ENCODE measurements at places on chromosomes 13 and 19.

DNA sequence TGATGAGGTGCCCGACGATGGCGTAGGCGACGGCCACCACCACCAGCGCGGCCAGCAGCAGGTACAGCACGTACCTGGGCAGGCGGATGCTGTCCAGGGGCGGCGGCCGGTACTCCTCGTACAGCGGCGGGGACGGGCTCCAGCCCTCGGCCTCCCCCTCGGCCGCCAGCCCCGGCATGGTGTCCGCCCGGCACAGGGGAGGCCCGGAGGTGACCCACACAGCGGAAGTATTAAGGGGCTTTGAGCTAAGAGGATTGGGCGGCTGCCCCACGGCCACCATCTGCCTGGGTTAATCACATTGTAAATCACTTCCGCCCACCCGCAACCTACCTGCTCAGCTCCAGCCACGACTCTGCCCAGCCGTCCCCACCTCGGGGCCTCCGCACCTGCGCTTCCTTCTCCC is at the start of gene SMIM44:
TSS of gene SMIM44 (minus strand) at position 216 of the 403 bp plus-strand sequence. CDS start at position 178, 38 bp downstream.
- no peak for DNase-seq

GRCh38 chr19:383922-384798 is 24.8 kb downstream of the C2CD4C start:
- DNase-seq = no peak

DNA sequence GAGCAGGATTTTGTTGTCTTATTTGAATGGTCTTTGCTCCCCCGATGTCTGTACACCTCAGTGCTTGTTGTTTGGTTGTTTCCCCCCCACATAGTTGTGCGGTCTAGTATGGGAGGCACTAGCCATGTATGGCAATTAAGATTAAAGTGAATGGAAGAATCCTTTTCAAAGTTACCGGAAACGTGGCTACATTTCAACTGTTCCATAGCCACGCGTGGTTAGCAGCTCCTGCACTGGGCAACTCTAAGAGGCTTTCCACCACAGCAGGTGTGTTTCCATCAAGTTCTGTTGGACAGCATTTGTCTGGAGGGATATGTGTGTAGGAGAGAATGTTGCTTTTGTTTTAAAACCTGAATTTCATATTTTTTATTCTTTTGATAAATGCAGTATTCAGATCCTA is 247.3 kb downstream of the GGACT start:
- no peak for DNase-seq

GRCh38 chr13:112968380-112968909 is 569 bp upstream of the MCF2L start:
- DNase-seq = no peak

DNA sequence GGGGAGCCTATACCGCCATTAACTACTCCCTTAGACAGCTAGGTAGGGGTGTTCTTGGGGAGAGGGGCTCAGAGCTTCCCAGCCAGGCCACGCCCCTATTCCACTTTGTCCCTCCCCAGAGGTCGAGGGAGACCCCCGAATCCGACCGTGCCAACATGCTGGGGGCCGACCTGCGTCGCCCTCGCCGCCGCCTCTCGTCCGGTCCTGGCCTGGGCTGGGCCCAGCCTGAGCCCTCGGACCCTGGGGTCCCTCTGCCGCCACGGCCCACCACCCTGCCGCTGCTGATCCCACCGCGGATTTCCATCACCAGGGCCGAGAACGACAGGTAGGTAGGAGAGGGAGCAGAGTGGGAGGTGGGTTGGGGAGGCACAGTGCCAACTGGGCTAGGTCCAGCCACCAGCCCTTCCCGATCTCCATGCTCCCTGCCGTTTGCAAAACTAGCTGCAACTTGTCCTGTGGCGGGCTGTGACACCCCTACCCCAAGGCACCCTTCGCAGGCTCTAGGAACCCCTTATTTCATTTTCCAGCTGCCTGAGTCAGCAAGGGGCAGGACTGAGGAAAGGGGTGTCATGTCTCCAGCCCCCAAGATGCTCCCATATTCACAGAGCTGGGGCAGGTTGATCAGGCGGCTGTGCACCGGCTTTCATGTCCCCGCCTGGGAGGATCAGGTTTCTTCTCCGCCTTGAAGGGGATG is 2.6 kb upstream of the PDE4A start:
- DNase-seq = no peak

DNA sequence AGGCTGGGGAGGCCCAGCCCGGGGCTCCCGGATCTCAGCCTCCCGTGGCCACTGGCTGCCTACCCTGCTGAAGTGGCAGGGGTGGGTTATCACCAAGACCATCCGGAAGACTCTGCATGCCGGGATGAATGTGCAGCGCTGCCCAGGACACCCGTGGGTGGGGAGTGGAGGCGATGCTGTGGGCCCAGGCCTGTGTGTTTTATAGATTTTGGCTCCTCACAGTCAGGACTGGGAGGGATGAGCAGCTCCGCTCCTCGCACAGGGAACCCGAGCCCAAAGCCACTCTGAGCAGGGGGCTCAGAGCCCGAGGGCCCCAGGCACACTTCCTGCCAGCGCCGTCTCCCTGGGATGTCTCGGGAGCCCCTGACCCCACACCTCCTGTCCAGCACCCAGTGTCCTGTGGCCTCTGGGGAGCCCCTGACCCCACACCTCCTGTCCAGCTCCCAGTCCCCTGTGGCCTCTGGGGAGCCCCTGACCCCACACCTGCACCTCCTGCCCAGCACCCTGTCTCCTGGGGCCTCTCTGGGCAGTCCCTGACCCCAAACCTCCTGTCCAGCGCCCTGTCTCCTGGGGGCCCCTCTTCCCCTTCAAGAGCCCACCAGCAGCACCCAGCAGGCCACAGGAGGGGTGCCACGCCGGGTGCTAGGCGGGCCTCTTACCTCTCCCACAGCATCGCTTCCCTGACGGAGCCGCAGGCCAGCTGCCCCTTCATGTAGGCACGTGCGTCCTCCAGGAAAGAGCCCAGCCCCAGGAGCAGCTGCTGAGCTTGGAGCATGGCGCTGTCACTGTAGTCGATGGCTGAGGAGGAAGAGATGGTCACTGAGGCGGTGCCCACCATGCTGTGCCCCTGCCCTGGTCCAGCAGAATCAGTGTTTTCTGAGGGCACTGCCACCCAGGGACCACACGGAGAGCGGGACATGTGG is 31.4 kb downstream of the NAXD start:
- DNase-seq = no peak

DNA sequence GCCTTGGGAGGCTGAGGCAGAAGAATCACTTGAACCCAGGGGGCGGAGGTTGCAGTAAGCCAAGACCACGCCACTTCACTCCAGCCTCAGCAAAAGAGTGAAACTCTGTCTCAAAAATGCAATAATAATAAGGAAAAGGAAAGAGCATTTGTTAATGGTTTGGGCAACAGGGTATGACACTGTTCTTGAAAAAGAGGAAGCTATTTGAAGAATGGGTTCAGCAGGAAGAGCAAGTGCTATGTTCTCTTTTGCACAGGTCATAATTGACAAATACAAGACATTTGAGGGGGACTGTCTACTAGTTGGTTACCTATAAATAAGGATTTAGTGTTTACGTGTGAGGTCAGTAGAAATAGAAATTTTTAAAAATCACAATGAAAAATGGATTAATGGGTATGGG is 218.3 kb downstream of the DCT start:
- no peak for DNase-seq

GRCh38 chr19:28915202-28915601 is 297.7 kb downstream of the UQCRFS1 start:
- DNase-seq = no peak
